ENCODE measurements at places on chromosomes 5 and 9.
A peak's percentile ranks its signal among the peaks of the same experiment; 100 is the strongest.

DNA sequence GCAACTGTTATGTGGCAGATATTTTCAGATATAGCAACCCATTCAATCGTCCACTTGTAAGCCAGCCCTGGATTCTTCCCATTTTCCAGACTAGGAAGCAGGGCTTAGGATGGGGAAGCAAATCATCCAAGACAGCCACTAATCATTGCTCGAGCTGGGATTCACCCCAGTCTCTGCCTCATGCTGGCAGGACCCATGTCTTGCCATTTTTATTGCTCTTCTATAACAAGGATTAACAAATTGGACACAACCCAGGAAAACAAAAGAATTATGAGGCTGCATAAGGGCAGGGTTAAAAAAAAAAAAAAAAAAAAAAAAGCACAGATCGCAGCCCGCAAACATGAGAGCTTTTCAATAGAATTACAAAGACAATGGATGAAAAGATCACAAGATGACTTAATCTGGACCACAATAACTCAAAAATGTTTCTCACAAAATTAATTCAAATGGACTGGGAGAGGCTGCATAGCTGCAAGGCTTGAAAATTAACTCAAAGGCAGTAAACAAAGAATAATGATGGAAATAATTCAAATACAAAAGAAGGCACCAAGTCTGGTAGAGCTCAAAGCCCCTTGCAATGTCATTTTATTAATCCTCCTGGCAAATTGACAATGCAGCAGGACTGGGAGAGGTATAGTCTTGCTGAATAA is 40.7 kb downstream of the ASTN2 start:
- no peak for DNase-seq

DNA sequence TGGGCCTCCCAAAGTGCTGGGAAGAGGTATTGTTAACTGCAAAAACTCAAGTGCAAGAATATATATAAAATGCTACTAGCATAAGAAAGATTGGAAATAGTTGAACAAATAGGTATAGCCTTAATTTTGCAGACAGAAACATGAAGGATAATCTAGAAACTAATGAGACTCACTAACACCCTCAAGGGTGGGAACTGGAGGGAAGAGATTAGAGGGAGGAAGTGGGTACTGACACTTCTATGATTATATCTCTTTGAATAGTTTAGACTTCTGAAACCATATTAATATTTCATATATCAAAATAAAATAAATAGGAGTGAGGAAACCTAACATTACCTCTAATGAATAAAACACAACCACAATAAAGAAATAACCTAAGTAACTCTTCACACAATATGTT is 23.0 kb downstream of the AUH start:
- no peak for DNase-seq

GRCh38 chr9:83964973-83965349 is 15.1 kb downstream of the HNRNPK start:
- no peak for DNase-seq

- DNase-seq, result no peak
These were observed 273.7 kb downstream of the SYK start for GRCh38 chr9:91075279-91075678.

- DNase-seq, result no peak
These were observed 66.8 kb downstream of the SLC38A9 start for GRCh38 chr5:55645304-55645703.

GRCh38 chr5:150448952-150449516 is 505 bp downstream of the RPS14 start:
- no peak for DNase-seq

DNA sequence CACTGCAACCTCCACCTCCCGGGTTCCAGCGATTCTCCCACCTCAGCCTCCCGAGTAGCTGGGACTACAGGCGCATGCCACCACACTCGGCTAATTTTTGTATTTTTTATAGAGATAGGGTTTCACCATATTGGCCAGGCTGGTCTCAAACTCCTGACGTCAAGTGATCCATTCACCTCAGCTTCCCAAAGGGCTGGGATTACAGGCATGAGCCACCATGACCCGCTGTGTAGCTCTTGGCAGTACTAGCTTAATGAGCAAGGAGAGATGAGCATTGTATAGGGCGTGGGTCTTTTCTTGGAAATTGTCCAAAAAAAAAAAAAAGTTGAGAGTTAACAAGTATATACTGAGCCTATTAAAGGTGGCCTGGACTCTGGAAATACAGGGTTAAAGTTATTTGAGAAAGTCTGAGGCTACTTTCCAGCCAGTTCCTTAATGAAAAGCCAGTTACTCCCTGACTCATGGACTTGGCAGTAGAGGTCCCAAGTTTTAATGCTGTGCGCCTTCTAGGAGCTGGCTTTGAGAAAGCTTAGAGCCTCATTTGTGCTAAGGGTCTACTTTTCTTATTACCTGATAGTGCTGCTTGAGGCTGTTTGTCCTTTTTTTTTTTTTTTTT is 4.2 kb upstream of the FGF18 start:
- no peak for DNase-seq

- no peak for DNase-seq
These were observed 508.0 kb downstream of the GADD45G start for GRCh38 chr9:90112788-90113187.

DNA sequence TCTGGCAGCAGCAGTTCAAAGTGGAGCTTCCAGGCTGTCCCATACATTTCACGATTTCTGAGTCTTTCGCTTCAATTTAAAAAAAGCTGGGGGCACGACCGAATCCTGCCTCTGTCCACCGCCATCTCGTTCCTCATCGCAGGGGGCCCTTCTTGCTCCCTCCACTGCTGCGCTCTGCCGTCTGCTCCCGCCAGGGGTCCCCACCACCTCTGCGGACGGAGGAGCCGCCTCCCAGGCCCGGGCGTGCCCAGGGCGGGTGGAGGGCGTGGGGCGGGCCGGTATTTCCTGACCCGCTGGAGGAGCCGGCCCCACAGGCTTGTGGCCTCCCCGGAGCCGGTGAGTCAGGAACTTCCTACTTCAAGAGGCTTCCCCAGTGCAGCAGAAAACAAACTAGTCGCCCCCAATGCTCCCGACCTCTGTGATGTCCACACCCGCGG is 50.4 kb downstream of the USP20 start:
- DNase-seq, result peak; percentile 96

DNA sequence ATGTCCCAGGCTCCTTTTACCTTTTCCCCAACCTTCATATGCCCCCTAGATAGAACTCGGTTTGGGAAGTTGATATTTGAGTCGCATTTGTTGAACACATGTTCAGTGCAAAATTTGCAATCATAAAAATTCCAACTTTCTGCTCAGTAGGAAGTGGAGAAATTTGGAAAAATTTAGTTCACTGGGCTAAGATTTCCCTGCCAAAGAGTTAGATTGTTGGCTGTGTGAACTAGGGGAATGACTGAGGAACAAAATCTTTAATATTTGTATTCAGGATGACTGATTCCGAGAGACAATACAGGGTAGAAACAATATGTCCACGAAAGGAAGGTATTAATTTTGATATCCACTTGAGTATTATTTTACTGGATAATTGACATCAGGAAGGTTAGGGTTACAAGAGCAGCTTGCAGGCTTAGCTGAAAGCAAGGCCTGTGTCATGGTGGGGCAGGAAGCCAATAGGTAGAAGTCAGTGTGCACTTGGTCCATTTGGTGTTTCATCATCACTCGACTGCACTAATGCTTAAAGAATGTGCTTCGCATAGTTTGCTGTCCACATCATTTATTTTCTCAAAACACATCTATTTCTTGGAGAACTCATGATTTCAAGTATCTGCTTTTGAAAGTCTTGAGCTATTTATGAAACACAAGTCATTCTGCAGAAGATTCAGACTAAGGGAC is 59.4 kb upstream of the GNA14 start:
- DNase-seq, result no peak

DNA sequence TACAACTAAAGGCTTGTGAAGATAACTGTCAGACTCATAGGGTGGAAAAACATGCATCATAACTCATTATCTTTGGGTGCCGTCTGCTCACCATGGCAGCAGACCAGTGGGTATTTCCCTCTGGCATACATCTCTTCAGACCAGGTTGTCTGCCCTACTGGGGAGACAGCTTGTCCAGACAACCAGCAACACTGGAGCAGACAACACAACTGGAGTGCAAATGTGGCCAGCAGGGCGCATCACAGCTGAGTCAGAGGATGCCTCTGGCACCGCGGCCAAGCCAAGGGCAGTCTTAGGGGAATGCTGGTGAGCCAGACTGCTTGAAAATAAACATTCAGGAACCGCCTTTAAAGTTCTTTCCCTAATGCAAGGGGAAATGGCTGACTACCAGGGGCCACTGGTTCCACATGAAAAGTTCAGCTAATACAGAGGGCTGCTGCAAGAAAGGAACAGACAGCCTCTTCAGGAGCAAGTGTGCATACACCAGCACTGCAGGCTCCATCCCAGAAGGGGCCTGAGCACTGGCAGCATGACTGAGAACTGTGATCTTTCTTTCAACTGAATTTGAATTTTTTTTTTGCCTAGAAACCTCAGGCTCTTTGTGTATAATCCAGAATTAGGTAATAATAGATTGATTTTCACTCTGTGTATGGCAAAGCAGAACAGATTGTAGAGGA is 77.3 kb downstream of the MAMDC2 start:
- no peak for DNase-seq

DNA sequence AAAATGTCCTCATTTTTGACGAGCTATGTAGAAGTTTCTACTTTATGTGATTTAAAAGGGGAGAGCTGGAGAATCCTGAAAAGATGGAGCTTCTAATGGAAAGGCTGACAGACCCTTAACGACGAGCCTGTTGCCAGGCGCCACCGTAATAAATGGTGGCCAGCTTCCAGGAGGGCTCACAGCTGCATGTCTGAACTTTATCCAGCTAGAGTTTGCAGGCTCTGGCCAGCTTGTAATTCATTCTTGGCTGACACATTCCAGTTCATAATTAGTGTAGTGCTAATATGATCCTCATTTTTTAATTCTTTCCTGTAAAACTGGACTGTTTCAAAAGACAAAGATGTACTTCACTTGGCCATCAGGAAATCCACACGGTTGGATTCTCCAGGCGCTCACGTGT is 246.7 kb downstream of the GAS1 start:
- no peak for DNase-seq

DNA sequence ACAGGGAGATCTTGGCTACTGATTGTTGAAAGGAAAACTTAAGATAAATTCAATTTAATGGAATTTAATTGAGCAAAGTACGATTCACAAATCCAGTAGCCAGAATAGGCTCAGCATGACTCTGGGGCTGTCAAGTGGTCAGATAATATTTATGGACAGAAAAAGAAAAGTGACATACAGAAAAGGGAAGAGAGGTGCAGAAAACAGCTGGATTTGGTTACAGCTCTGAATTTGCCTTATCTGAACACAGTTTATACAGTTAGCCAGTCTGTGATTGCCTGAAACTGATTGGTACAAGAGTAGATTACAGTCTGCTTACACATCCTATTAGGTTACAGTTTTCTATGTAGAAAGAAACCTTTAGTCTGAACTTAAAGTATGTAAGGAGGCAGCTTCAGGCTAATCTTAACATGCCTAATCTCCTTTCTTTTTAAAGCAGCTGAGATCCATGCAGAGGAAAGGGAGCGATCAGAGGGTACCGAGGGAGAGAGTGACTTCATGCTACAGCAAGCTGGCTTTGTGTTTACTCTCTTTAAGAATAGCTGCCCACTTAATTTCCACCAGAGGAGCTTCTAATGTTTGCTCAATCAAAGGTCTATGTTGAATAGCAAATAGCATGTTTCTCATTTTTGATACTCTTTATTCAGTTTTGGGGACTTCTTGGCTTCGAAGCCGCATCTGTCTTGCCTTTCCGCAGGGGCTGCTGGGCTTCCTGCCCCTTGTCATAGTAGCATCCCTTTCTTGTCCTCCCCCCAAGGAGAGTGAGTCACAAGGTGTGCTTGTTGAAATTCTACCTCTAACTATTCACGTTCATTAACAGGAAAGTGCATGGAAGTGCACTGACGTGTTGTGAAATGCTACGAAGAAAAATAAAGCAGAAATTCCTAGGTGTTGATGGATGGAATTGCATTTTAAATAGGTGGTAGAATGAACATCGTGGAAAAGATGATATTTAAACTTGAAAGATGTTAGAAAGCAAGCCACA is 761.2 kb downstream of the TAF11L14 start:
- DNase-seq, result no peak

DNA sequence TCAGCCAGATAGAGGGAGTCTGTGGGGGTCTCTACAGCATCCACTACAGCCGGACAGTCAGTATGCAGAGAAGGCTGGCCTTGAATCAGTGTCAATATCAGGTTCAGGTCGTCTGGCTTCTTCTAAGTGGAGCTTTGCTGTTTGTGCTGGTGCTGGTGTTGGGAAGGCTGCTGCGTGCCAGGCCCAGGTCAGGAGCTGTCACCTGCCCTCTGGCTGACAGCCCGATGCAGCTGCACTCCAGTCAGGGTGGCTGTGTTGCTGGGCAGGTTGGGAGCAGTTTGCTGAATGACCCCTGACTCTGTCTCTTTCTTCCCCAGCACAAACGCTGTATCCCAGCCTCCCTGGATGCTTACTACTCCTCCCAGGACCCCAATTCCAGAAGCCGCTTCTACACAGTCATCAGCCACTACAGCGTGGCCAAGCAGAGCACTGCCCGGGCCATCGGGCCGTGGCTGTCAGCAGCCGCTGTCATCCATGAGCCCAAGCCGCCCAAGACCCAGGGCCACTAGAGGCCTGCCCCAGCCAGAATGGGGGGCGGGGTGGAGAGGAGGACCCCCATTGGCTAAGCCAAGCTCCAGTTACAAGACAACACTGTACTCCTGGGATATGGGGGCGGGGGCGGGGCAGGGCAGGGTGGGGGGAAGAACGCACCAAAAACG is 61.6 kb downstream of the NSG2 start:
- no peak for DNase-seq

DNA sequence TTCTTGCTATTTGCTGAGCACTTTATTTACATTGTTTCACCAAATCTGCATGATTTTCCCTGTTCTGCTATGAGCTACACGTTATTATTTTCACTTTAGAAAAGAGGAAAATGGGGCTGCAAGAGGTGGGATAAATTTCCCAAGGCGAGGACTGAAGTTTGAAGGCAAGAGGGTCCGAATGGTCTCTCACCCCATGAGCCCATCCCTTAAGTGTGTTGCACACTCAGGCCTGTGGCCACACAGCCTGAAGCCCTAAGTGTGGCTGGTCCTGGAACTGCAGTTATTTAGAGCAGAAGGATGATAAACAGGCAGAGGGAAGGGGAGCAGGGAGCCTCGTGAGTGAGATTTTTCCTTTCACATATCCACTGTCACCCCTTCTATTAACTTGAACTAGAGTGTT is 7.8 kb downstream of the PDE8B start:
- DNase-seq, result no peak

DNA sequence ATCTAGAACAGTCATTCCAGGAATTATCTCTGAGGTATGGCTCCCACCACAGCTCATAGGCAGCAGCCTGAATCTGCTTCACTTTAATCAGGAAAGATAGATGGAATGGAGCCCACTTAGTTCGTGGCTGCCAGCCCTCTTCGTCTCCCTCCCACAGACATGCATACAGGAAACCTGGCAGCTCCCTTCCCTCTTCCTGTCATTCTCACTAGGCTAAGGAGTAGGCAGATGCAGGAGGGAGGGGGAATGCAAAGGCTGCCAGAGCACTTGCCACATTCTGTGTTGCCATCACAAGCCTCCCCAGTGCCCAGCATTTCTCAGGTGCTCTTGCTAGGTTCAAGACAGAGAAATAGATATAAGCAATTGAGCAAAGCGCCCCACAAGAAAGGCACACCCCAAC is 378.9 kb downstream of the ELAVL2 start:
- DNase-seq, result no peak

- DNase-seq, result no peak
These were observed 249.7 kb upstream of the NREP start for GRCh38 chr5:112006721-112007120.

Measured in activated CD4-positive, alpha-beta T cell treated with anti-CD3 and anti-CD28 coated beads, Interleukin-2, Interleukin-4, amounts not matched to agents 100 ng/mL and 50 ng/mL, durations not matched to agents 16 hours and 8 hours (primary cell).